Substantia nigra (tissue), 51 donors: ENCODE measurements at places on chromosomes 11 and 22.
A peak's percentile ranks its signal among the peaks of the same experiment; 100 is the strongest.

- DNase-seq: no peak
These were observed 59.8 kb downstream of the TENM4 start for GRCh38 chr11:79381036-79381435.

DNA sequence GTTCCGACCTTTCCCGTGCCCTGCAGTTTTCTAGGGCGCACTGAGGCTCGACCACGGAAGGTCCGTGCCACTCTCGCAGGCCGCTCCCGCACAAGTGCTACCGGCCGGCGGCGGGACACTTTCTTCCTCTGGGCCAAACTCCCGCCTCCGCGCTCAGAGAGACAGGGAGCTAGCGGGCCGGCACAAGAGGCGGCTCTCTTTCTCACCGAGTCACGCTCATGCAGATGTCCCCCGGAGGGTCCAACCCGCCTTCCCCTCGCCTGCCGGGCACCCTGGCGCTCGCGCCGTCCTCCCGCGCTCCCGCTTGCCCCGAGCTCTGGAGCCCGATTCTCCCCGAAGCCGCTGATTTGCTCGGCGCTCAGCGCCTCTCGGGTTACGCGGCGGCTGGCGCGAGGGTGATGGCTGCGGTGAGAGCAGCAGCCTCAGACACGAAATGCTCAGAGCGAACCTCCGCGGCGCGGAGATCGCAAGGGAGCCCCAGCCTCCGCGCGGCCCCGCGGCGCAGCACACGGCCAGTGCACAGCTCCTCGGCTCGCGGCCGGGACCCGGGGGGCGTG is 1.0 kb downstream of the LMO1 start:
- no peak for DNase-seq

- no peak for DNase-seq
These were observed 6.8 kb upstream of the TPBGL start for GRCh38 chr11:75233754-75234172.

- DNase-seq: no peak
These were observed 93.4 kb downstream of the CEP164 start for GRCh38 chr11:117421041-117421440.

DNA sequence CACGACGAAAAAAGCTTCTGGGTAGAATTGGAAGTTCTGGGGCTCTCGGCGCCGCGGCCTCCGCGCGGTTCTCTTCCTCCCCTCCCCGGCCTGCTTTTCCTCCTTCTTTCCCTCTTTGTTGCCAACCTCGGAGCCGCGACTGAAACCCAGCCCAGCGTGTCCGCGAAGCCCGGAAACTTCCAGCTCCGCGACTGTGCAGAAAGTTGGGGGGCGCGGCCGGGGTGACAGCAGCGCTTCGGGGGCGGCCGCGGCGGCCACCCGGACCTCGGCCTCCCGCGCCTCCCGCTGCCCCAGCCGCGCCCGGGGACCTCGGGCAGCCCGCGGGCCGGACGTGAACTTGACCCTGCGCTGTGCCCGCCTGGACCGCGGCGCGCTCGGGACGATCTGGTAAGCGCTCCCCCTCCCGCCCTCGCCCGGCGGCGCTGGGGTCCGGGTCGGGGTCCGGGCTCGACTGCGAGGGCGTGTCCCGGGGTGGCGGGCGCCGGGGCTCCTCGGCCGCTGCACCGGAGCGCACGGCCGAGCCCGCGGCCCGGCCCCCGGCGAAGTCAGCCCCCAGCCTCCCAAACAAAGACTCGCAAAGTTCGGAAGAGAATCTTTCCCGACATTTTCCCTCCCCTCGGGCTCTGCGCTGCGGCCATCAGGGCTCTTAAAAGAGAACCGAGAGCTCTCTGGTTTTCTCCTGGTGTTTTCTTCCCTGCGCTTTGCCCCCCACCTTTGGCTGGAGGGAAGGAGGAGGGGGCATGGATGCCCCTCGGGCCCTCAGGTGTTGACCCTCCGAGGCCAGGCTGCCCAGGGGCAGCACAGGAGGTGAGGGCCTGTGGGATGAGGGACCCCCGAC is 67.9 kb upstream of the WNT7B start:
- no peak for DNase-seq

DNA sequence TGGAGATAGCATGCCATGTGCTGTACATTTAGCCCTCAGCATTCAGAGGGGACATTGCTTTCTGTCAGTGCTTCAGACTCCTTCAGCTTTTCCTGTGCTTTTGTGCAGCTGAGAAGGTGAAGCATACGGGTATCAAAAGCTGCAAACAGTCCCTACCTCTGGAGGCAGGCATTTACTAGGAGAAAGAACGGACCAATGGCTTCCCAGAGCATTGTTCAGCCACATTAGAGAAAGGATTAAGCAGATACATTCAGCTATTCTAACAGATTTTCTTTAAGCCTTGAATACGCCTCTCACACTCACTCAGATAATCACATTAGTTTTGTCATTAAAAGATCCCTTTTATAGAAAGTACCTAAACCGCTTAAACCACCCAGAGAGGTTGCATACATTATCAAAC is 80.7 kb upstream of the FAM181B start:
- no peak for DNase-seq

DNA sequence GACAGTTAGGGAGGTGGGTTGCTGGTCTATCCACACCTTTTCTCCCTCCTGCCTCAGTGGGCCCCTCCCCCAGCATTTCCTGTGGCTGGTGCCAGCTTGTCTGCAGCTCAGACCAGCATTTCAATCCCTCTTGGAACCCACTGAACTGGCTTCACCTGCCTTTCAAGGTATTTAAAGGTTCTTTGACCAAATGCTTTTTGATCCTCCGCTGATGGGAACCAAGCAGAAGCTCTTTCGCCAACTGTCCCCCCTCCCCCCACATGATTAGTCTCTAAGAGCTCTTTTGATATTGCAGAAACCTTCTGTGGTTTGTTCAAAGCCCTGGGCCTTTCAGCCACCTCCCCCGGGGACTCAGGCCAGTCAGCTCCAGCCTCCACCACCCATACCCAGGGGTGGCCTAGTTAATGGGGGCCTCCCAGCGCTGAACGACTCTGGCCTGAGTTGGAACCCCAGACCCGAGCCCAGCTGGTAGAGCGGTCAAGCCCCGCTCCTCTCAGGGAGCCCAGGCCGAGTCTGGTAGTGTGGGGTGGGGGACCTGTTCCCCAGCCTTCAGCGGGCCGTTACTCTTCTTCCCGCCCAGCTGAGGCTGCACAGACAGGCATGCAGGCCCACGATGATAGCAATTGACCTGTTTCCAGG is 6.0 kb upstream of the SYT7 start:
- DNase-seq: no peak

DNA sequence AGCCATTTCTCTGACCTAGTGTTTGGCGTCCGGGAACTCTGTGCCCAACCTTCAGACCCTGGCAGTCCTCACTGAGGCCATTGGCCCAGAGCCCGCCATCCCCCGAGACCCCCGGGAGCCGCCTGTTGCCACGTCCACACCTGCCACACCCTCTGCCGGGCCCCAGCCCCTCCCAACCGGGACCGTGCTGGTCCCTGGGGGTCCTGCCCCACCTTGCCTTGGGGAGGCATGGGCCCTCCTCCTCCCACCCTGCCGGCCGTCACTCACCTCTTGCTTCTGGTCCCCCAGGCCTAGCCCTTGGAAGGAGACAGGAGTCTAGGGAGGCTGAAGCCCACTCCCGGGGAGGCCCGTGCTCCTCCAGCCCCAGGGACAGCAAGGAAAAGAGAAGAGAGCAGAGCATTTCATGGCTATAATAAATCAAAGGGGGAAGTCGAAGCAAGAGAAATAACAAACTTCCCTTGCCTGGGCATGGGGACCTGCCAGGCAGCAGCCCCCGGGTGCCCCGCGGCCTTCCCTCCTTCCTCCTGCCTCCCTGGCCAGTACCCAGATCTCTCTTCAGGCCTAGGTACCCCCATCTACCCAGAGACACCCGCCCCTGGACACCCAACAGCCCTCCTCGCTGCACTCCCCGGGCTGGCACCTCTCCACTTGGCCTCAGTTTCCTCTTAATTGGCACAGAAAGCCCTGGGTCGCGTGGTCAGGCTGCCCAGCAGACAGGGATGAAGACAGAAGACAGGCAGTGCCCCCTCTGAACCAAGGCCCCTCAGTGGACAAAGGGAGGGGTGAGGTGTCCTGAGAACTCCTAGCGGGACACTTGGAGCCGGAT is 13.0 kb upstream of the SLC39A13 start:
- peak; percentile 28 for DNase-seq

- no peak for DNase-seq
These were observed 67.9 kb upstream of the BLID start for GRCh38 chr11:122183933-122184332.

DNA sequence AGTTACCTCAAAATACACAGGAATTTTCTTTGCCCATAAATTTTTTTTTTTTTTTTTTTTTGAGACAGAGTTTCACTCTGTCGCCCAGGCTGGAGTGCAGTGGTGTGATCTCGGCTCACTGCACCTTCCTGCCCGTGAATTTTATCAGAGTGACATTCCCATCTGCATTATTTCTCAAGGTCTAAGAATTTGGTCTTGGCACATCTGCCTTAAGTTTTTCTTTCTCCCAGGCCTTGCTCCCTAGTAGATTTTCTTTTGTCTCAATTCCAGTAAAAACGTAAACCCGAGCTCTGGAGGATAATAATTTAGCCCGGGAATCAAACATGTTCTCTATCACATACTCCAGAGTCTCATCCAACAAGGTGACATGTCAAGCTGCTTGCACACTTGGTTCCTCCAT is 12.4 kb downstream of the TRIM6 start:
- no peak for DNase-seq

- peak; percentile 35 for DNase-seq
These were observed 73.2 kb upstream of the TCF20 start for GRCh38 chr22:42343531-42344081.

- DNase-seq: no peak
These were observed 23.2 kb downstream of the TBX1 start for GRCh38 chr22:19783586-19784383.
